ENCODE measurements at places on chromosomes 1 and 21.

DNA sequence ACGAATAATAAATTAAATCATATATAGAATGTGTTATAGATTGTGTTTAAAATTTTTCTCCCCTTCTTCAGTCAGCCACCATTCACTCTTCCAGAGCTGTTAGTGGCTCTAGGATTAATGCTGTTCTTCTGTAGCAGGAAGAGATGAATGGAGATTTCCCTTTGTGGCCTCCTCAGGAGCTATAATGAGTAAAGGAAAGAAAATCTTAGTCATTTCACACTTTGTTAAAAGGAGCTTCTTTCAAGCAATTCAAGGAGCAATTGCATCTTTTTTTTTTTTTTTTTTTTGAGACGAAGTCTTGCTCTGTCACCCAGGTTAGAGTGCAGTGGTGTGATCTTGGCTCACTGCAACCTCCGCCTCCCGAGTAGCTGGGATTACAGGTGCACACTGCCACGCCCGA, 23.7 kb upstream of the TMCO2 start:
- no peak for DNase-seq

GRCh38 chr1:201024625-201024998, 1.1 kb upstream of the KIF21B start:
- DNase-seq, result no peak

- DNase-seq, result no peak
Measured at GRCh38 chr1:224589006-224589405, 27.1 kb upstream of the CNIH3 start.

GRCh38 chr1:154878371-154879037, 8.4 kb upstream of the KCNN3 start:
- peak; percentile 81 for DNase-seq

GRCh38 chr21:26165331-26165730, 5.2 kb downstream of the APP start:
- DNase-seq, result no peak

DNA sequence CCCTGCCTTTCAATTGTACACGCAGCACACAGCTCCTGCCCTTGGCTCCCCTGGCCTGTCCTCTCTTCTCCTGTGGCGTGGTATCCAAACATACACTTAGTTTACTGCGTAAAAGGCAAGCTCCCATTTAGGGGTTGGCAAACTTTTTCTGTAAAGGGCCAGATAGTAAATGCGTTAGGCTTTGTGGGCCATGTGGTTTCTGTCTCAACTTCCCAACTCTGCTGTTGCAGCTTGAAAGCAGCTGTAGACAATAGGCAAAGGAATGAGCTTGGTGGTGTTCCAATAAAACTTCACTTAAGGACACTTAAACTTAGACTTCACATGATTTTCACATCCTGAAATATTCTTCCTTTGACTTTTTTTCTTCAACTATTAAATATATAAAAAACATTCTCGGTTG, 63.3 kb downstream of the RHOU start:
- DNase-seq, result no peak

DNA sequence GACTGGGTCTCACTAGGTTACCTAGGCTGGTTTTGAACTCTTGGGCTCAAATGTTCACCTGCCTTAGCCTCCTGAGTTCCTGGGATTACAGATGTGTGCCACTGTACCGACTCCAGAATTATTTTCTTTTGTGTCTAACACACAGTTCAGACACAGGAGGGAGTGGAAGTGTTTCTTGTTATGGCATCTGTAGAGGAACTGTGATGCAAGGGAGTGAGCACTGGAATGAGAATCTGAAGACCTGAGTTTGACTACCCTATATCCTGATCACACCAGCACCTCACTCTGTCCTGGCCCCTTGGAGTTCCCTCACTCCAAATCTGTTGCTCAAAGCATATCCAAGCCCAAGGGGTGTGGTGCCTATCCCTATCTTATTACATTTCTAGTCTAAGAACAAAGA, 15.2 kb downstream of the OPTC start:
- no peak for DNase-seq

DNA sequence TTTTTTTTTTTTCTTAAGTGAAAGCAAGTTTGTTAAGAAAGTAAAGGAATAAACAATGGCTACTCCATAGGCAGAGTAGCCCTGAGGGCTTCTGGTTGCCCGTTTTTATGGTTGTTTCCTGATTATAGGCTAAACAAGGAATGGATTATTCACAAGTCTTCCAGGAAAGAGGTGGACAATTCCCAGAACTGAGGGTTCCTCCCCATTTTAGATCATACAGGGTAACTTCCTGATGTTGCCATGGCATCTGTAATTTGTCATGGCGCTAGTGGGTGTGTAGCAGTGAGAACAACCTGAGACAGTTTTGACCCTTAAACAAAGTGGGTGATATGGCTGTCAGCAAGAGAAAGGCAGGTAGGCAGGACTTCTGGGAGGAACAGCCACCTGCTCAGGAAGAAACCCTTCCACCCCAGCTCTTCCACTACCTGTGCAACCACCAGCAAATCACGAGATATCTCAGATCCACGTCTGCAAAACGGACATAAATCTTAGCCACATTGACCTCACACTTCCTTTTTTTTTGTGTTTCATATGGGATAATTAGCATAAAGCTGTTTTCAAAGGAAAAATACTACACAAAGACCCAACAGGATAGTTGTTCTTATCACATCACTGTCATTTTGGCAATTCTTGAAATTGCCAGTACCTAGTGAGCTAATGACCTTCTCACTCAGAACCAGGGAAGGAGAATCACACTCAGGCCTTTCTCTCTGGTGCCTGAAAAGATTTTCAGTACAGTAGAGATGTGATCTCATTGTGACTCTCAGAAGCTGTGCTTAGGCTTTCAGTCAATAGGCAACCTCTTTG, 34.8 kb upstream of the DUSP10 start:
- no peak for DNase-seq

- DNase-seq, result no peak
Measured at GRCh38 chr1:200130552-200130951, 103.0 kb downstream of the NR5A2 start.

Data from SK-N-DZ (cell line).